ENCODE measurements at places on chromosomes 1 and 21. TPM values are rescaled to one million over a fixed set of nuclear protein-coding genes. Genes with fewer than 3 reads are reported as not detected.

Gene CD244
- total RNA-seq: not detected

Gene FYB2
- not detected for total RNA-seq

- DNase-seq: no peak
- no peak overlapping the region for H3K4me3 ChIP-seq
- no peaks in the 10 kb centered on the region for H3K36me3 ChIP-seq
These were observed 15.8 kb upstream of the COL6A2 start for GRCh38 chr21:46081862-46082712.

DNA sequence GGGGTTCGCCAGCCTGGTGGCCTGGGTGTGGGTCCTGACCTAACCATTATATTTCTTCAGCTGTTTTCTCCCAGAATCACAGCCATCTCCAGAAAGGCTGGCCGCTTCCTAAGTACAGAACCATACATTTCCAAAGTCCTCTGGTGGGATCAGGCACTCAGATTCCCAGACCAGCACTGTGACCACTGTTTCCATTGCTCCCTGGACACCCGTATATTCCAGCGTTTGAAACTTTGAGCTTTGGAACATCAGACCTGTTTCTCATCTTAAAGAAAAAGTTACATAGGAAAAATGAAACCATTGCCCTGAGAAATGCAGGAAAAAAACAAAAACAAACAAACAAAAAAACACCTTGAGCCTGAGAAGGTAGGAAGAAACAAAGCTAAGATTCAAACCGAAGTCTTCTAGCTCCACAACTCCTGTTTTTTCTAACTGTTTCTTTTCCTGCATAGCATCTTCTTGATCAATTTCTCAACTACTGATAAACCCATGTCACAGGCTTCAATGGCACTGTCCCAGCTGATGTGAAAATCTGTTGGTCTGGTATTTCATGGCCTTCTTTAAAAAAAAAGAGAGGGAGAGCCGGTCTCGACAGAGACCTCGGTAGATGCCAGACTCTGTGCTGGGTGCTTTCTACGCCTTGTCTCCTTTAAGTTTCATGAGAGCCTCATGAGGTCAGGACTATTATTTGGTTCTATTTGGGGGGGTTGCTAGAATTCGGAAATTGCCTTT is 221.3 kb downstream of the TOMM20 start:
- peaks cover 19% of the 10 kb centered on the region for H3K4me1 ChIP-seq
- H3K27ac ChIP-seq: no peak overlapping the region
- no peak overlapping the region for H3K4me3 ChIP-seq
- DNase-seq: no peak

DNA sequence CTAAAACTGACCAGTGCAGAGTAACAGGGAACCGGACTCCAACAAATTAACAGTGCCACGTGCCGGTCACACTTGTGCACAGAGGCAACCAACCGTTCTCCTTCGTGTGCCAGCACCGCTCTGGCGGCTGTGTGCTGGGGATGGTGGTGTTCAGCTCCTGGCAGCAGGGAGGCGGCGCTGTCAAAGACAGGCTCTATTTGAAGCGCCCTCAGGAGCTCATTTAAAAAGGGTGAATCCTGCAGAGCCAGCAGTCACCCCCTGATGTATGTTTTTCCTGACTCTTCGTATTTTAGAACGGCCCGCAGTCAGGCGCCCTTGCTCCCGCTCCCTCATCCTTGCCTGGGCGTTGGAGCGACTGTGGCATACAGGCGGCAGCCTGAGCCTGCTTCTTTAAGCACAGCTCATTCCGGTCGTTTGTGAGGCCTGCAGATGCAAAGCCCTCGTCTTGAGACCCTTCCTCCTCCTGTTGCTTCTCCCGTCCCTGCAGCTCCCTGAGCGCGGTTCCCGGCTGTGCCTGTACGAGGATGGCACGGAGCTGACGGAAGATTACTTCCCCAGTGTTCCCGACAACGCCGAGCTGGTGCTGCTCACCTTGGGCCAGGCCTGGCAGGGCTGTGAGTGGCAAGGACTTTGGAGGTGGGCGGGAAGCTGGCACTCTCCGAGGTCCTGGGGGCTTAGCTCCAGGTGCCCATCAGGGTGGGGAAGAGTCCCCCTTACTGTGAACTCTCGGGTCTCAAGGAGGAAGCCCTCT is 1.1 kb downstream of the DFFB start:
- H3K27ac ChIP-seq: peak overlapping the region; percentile 71
- peak overlapping the region; percentile 96 for H3K4me3 ChIP-seq
- H3K4me1 ChIP-seq: peaks cover 35% of the 10 kb centered on the region
- no peak for DNase-seq
